ENCODE measurements at places on chromosomes 7 and 10.

DNA sequence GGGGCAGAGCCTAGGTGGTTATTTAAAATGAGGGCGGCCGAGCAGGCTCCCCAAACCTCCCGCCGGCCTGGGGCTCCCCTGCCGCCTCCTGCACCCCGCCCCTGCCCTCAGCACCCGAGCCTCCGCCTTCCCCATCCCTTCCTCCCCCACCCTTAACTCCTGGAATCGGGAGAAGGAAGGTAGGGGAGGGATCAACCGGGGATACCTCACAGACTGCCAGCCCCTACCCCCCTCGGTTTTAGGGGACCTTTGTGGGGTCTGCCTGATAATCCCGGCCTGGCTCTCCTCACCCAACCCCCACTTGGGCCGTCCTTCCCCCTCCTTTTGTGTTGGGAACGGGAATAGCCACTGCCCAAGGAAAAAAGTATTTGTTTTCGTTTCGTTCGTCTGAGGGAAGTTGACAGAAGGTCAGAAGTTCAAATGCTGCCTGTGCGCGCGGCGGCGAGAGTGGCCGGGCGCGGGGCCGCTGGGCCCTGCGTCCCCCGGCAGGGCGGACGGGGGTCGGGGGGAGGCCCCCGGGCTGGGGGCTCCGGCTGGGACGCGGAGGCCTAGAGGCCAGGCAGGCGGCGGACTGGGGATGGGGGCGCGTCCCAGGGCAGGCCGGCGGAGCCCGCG, 2.8 kb downstream of the SHH start:
- no peak for DNase-seq

GRCh38 chr7:45702751-45703150, 128.6 kb downstream of the ADCY1 start:
- no peak for DNase-seq

DNA sequence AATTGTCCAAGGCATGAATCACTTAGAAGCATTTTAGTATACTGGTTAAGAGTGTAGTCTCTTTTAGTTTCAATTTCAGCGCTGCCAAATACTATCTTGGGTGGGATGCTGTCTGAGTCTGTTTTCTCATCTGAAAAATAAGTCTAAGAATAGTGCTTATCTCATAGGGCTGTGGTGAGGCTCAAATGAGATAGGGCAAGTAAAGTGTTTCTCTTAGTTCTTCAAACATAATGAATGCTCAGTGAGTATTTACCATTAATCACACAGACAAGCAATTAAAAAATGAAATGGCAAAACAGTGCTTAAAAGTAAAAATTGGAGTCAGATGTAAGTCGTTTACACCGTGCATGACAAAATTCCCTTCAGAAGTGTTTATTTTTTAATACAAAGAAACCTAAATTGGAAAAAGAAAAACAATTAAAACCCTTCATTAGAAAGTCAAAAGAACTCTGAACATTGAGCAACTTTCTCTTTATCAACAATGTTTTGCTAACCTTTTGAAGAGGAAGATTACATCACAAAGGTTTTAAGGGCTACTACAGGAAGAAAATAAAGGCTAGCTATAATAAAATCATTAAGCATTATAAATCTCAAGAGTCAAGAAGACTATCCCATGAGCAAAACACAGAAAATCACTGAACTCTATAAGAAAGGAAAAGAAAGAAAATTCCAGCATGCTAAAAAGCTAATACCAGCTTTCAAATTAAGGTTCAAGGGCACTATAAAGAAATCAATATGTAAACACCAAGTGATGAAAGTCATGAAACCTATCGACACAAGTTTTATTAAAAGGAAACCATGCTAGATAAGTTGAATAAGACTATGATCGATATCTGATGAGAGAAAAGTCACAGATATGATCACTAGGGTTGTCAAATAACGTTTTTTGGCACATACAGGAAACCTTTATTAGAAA, 45.6 kb upstream of the C1GALT1 start:
- no peak for DNase-seq

GRCh38 chr7:73623798-73624668, at the start of gene MLXIPL:
Gene MLXIPL, minus strand, starts transcription at chr7:73624522. Its CDS starts 30 bp downstream, at chr7:73624492.
- no peak for DNase-seq

GRCh38 chr7:44561962-44562621, 11.6 kb downstream of the DDX56 start:
- no peak for DNase-seq

- DNase-seq, result no peak
These were observed 47.7 kb upstream of the TRIL start for GRCh38 chr7:29005829-29006228.

- DNase-seq, result no peak
These were observed 67.8 kb upstream of the CYTH3 start for GRCh38 chr7:6340241-6340640.

GRCh38 chr10:29712108-29712507, 77.3 kb upstream of the SVIL start:
- DNase-seq, result no peak

DNA sequence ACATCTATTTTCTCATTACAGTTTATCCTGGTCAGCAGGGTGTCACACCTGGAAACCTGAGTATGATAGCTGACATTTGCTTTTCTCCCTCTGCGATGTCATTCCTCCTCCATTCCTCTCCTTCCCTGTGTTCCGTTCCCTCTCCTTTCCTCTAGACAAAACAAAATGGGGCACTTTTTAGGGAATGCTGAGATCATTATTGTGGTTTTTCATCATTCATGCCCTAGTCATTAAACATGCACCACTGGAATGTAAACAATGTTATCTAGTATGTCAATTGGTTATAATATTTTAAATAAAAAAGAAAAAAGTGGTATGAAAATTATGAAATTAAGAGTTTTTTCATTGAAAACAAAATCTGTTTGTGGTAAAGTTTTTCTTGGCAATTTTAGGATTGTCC, 132.6 kb downstream of the MAPK8 start:
- DNase-seq, result peak; percentile 34

DNA sequence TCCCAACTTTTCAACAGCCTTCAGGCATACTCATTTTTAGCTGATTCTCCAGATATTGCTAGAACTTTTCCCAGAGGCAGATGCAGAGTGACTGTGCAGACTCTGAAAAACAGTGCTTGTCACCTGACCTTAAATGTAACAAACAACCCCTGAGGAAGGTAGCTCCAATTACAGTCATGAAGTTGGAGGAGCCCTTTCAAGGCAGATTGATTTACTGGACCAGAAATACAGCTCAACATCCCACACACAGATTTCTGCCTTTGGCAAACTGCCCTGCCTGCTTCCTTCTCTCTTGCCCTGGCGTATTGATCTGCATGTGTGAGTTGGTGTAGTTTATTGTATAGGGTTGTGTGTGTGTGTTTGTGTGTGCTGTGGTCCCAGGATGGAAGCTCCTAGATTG, 38.5 kb downstream of the PYROXD2 start:
- DNase-seq, result no peak

GRCh38 chr7:73770002-73770859, at the start of gene CLDN3:
Gene CLDN3, minus strand, starts transcription at chr7:73770270. Its CDS starts 221 bp downstream, at chr7:73770049.
- DNase-seq, result no peak

DNA sequence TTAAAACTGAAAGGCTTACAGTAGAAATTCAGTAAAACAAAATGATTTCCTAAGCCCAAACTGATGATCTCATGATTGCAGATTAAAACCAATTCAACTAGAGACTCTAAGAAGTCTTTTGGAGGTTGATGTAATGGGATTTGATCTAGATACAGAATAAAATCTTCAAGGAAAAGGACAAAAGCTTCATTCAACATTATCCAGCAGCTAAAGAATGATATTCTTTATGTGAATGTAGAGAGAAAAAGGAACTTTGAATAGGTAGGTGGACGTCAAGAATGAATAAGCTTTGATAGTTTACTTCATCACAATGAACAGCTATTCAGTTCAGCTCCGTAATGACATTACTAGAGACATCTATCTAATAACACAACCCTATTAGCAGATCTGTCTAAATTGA, 744.4 kb downstream of the PHTF2 start:
- DNase-seq, result no peak

DNA sequence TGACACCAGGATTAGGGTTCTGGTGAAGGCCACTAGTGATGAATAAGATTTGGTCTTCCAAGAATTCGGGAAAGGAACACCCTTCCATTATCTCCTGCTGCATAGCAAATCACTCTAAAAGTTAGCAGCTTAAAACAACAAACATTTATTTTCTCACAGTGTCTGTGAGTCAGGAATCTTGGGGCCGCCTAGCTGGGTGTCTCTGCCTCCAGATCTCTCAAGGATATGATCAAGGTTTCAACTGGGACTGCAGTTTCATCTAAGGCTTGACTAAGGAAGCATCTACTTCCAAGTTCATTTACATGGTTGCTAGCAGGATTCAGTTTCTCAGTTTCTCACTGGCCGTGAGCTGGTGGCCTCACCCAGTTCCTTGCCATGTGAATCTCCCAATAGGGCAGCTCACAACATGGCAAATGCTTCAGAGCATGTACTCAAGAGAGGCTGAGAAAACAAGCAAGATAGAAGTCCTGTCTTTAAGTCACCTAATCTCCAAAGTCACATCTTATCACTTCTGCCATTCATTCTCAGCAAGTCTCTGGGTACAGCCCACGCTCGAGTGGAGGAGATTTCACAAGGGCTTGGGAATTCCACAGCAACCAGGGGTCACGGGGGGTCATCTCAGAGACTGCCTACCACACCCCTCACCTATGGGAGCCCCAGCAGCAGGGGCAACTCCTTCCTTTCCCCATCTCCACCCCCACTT, 26.8 kb downstream of the TLX1 start:
- DNase-seq, result no peak

DNA sequence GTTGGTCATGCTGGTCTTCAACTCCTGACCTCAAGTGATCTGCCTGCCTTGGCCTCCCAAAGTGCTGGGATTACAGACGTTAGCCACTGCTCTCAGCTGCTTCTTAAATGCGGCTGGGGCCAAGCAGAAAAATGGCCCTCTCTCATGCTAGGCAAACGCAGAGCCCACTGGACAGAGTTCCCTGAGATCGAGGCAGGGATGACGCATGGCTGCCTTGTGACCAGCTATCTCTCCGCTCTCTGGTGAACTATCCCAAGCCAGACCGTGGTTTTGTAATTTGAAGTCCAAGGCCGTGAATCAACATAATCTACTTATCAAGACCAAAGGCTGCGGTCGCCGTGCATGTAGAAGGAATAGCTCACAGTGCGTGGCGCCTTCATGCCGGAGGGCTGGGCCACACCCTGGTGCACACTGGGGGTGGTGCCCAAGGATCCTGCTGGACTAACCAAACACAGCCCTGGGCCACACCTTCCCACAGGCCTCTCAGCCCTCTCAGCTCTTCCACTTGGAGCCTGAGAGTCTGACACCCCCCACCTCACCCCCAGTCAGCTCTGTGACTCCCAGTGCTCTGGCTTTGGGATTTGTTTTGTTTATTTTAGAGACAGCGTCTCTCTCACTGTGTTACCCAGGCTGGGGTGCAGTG, 88.1 kb upstream of the CUX1 start:
- DNase-seq, result peak; percentile 13

DNA sequence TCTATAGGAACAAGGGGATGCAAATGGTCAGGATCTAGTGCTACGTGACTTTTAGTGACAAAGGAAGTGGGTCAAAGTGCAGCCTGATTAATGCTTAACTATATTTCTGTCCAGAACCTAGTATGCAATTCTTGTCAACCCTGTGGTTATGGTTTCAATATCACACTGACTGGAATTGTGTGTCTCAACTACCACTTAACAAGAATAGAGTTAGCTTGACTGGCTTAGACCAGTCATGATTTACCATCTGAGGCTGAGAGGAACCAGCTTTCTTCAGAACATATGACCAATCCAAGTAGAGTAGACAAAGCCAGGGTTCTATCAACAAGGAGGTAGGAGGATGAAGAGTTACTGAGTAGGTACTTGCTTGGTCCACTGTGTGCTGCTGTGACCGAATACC, 54.4 kb downstream of the MYPN start:
- DNase-seq, result no peak

DNA sequence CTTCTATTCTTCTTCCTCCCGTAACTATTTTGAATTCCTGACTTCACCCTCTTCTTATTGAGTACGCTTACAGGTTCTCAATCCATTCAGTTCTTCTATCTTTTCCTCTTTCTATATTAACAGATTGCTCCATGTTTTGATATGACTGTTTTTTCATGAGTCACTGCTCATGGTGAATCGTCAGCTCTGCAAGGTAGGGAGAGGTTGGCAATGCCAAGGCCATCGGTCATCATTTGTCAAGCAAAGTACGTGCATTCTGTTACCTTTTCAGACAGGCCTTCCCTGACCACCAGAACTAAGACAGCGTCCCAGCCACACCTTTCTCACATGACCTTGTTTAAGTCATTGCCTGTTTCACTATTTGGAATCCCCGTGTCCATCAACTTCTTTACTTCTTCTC, 1001.9 kb upstream of the SORCS1 start:
- no peak for DNase-seq

DNA sequence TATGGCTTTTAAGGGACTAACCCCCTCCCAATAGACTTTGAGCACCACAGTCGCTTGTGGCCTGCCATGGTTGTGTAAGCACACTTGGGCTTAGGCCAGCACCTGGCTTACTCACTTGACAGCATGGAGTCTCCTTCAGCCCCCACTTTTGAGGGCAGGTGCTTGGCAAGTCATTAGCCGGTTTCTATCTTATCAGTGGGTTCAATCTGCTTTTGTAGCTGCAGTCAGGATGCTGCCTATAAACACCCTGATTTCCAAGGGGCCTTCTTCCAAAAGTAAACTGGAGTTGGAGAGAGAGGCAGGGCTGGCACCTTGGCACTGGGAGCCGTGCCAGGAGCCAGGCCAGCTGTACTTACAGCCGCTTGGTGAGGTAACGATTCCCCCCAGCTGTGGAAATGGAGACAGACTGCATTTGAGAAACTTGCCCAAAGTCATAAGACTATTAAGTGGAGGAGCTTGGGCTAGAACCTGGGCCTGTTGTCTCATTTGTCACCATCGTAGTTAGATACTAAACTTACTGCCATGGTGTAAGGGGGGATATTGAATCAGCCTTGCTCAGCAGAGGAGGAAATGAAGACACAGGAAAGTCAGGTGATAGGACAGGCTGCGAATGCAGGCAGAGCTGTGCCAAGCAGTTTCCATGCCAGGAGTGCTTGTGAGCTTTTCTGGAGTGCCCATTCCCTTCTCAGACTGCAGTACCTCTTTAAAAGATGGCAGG, 92.2 kb upstream of the EFCAB10 start:
- DNase-seq, result no peak

DNA sequence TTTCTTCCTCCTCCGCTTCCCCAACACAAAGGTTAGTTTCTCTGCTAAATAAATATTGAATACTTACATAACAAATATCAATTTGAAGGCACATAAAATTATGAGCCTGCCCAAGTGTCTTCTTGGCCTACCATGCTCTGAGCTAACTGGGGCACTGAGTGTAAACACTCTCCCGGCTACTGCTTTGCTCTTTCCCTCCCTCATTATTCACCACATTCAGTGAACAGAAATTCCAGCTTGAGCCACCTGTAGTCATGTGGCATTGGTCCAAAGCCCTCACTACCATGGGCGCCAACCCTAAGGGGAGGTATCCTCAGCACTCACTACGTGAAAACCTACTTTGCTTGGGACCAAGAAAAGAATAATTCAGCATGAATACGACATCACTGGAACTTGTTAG, 409.0 kb downstream of the KCNMA1 start:
- no peak for DNase-seq

GRCh38 chr10:51508156-51508555, 191.2 kb downstream of the CSTF2T start:
- DNase-seq, result no peak

DNA sequence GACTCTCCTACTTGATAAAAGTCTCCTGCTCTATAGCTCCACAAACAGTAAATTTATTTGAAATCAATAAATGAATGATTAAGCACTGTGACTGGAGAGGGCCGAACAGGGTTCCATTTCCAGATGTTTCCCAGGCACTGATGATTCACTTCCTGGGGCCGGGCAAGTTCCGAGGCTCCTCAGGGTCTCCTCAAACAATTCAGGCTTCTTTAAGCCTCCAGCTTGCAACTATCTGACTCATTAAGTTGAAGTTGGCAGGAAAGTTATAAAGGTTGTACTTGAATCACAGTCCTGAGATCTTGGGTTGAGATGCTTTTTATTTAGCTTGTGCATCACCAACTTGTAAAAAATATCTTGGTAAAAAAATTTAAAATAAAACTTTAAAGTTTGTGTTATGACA, 612.9 kb downstream of the DNAJB6 start:
- no peak for DNase-seq

Data from fibroblast of skin of left biceps (primary cell).